Suprapubic skin (tissue), 4 donors: ENCODE measurements at places on chromosomes 3 and 15.

DNA sequence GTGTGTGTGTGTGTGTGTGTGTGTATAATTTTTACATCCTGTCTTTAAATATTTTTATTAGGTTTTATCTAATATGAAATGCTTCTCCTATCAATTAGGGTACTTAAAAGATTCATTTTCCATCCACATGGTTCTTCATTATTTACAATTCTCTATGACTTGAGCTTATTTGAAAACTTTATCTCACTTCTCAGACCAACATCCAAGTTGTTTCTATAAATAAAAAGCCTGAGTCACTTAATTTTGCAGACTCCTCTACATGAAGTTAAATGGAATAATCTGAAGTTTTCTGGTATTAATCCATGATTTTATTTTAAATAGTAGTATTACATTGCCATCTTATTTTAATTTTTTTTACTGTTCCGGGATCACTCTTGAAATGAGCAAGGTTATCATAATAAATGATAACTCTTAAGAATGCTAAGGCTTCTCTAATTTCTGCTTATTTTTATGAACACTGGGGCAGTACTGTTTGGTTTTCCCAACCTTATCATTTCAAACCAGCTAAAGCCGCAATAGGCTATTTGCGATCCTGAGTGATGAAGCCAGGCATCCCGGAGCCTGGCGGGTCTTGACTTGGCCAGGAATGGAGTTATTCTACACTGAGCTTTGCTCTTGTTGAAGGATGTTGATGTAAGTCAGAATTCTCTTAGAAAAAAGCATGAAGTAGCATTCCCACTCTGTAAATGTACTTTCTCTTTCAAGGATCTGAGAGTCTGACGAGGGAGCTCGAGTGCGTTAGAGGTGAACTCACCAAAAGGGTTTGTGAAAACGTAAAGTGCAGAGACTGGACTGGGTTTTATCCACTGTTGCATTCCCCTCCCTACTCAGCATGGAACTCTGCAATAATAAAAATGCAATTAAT, 220.2 kb upstream of the LRTM1 start:
- no peak for DNase-seq
- H3K27me3 ChIP-seq = peaks cover 19% of the 10 kb centered on the region
- peaks cover 4% of the 10 kb centered on the region for H3K4me1 ChIP-seq

DNA sequence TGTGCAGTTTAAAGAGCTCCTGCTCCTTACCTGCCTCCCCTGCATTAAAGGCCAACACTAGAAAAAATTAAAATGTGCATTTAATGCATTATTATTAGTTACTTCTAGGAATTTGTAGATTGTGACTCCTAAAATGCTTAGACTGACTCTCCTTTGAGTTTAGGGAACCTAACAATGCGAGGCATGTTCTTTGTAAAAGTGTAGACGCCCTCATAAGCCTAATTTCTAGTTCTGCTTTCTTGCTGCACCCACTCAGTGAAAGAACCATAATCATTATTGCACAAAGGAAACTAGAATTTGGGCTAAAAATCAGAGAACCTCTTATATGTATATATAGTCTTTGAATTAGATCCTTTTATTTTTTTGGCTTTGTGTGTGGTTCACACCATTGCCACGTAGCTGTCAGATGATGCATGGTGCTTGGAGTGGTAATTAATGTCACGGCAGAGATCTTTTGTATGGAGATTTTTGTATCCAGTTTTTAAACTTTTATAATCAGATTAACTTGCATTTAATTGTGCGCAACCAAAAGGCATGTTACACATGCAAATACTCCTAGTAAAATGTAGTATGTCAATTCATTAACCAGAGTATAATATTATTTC, 710 bp downstream of the ABHD10 start:
- peaks cover 24% of the 10 kb centered on the region for H3K4me1 ChIP-seq
- no peaks in the 10 kb centered on the region for H3K36me3 ChIP-seq
- H3K27me3 ChIP-seq = no peaks in the 10 kb centered on the region
- DNase-seq = no peak
- H3K4me3 ChIP-seq = peak overlapping the region; percentile 87

- H3K27ac ChIP-seq = no peak overlapping the region
- no peaks in the 10 kb centered on the region for H3K27me3 ChIP-seq
- no peak for DNase-seq
- peaks cover 4% of the 10 kb centered on the region for H3K4me1 ChIP-seq
- peaks cover 4% of the 10 kb centered on the region for H3K36me3 ChIP-seq
Observed at GRCh38 chr3:188505151-188505550, 351.2 kb downstream of the LPP start.

DNA sequence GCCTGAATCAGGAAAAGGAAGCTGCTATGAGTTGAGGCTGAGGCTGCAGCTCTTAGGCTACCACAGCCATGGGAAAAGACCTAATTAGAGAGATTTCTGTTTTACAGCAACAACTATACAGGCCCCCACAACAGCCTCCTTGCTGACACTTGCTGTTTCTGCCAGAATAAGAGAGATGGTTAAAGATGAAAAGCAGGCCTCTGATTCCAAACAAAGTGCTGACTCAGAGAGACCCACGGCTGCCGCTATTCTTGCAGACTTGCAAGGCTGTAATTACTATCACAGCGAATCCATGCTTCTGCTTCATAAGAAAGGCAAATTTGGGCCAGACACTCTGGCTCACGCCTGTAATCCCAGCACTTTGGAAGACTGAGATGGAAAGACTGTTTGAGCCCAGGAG, 41.8 kb downstream of the MCF2L2 start:
- H3K27me3 ChIP-seq = no peaks in the 10 kb centered on the region
- no peak overlapping the region for H3K4me3 ChIP-seq
- H3K4me1 ChIP-seq = no peaks in the 10 kb centered on the region
- no peak for DNase-seq

GRCh38 chr3:131491775-131492174, 11.0 kb downstream of the MRPL3 start:
- no peaks in the 10 kb centered on the region for H3K27me3 ChIP-seq
- no peak overlapping the region for H3K27ac ChIP-seq
- peaks cover 56% of the 10 kb centered on the region for H3K36me3 ChIP-seq
- H3K4me3 ChIP-seq = no peak overlapping the region

DNA sequence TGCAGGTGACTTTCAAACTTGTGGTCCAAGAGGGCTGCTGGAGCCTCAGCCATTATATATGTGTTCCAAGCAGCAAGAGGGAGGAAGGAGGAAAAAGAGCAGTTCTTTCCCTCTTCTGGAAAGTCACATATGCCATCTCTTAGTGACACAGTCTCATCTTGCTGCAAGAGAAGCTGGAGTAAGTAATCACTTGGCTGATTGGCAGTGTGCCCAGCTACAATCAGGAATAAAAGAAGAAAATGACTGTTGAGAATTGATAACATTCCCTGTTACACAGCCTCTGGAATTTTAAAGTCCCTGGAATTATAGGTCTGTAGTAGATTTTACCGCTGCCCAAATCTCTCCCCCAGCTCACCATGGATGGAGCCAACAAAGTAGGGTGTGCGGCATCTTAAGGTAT, 31.4 kb upstream of the LYZL4 start:
- H3K27me3 ChIP-seq = no peaks in the 10 kb centered on the region
- H3K4me3 ChIP-seq = no peak overlapping the region
- H3K4me1 ChIP-seq = peaks cover 3% of the 10 kb centered on the region
- no peaks in the 10 kb centered on the region for H3K36me3 ChIP-seq

- DNase-seq = no peak
- H3K4me1 ChIP-seq = peaks cover 6% of the 10 kb centered on the region
- H3K27ac ChIP-seq = no peak overlapping the region
- no peaks in the 10 kb centered on the region for H3K36me3 ChIP-seq
- H3K27me3 ChIP-seq = no peaks in the 10 kb centered on the region
Observed at GRCh38 chr3:22496641-22497040, 706.5 kb upstream of the UBE2E2 start.

DNA sequence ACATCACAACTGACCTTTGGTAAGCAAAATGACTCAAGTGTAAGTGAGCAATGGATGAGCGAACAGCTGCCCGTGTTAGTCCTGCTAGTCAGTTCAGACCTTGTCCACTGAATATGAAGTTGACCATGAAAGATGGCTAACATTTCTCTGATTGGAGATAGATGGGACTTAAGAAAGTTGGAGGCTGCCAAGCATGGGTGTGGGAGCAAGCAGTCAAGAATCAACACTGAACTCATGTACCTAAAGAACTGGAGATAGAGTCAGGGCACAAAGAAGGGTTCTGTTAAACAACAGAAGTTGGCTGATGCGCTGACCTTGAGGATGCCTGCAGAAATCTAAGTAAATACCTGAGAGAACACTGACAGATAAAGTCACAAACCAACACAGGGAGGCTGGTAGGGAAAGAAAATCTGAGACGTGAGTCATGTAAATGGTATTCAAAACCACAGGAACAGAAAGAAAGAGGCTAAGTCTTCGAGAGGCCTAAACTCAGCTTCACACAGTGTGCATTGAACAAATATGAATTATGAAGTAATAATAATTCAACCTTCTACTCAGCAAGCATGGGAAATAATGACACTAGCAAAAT, 30.7 kb upstream of the ANPEP start:
- peaks cover 11% of the 10 kb centered on the region for H3K36me3 ChIP-seq
- DNase-seq = no peak
- H3K4me1 ChIP-seq = peaks cover 19% of the 10 kb centered on the region
- peak overlapping the region; percentile 34 for H3K27ac ChIP-seq
- H3K4me3 ChIP-seq = no peak overlapping the region

DNA sequence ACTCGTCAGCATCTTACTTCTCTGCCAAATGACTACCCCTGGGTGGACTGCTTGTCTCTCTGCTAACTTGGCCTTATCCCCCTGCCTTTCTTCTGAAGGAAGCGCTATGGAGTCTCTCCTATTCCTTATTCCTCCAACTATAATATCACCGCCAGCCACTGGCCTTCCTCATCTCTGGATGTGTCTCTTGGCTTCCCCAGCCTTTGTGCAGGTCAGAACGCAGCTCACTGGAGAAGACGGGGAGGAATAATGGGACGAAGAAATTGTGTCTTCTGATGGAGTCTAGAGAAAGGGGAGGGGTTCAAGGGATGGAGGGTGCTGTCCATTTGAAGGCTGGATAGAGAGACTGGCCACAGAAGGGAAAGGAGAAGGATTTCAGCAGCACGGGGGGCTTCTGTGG, 16.9 kb downstream of the ITGA11 start:
- H3K36me3 ChIP-seq = no peaks in the 10 kb centered on the region
- no peak overlapping the region for H3K27ac ChIP-seq
- H3K27me3 ChIP-seq = no peaks in the 10 kb centered on the region
- no peak for DNase-seq

- H3K27me3 ChIP-seq = no peaks in the 10 kb centered on the region
- DNase-seq = no peak
- peaks cover 9% of the 10 kb centered on the region for H3K4me1 ChIP-seq
- no peak overlapping the region for H3K27ac ChIP-seq
- no peaks in the 10 kb centered on the region for H3K36me3 ChIP-seq
- H3K4me3 ChIP-seq = no peak overlapping the region
Observed at GRCh38 chr3:136559896-136560295, 192.3 kb downstream of the STAG1 start.

DNA sequence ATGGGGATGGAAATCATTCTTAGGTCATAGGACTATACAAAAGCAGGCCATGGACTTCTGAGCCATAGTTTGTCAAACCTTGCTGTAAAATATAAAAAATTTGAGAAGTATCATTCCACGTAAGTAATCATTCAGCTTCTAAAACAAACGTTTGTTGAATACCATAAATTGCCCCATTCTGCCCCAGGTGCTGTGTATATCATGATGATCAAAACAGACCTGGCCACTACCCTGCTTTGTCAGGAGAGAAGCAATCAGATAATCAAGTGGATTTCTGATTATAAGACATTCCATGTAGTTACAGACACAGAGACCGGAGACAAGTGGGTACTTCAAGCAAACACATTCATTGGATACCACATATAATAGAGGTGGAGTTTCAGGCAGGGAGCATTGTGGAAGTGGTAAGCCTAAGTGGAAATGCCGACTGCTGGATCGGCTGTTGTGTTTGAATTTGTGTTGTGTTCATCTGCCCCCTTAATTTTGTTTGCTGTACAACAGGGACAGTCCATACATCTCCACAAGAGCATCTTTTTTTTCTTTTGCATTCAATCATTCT, 61.7 kb downstream of the TGFBR2 start:
- H3K4me1 ChIP-seq = peaks cover 30% of the 10 kb centered on the region
- no peak for DNase-seq
- H3K36me3 ChIP-seq = peaks cover 22% of the 10 kb centered on the region

- H3K36me3 ChIP-seq = no peaks in the 10 kb centered on the region
- no peak overlapping the region for H3K27ac ChIP-seq
- DNase-seq = no peak
- H3K4me1 ChIP-seq = no peaks in the 10 kb centered on the region
- no peaks in the 10 kb centered on the region for H3K27me3 ChIP-seq
- no peak overlapping the region for H3K4me3 ChIP-seq
Observed at GRCh38 chr3:150300852-150301517, 107.1 kb upstream of the TSC22D2 start.

GRCh38 chr3:126270145-126270811, 86.9 kb downstream of the KLF15 start:
- H3K27ac ChIP-seq = peak overlapping the region; percentile 32
- DNase-seq = no peak
- no peaks in the 10 kb centered on the region for H3K36me3 ChIP-seq
- peaks cover 18% of the 10 kb centered on the region for H3K27me3 ChIP-seq
- H3K4me1 ChIP-seq = peaks cover 30% of the 10 kb centered on the region

DNA sequence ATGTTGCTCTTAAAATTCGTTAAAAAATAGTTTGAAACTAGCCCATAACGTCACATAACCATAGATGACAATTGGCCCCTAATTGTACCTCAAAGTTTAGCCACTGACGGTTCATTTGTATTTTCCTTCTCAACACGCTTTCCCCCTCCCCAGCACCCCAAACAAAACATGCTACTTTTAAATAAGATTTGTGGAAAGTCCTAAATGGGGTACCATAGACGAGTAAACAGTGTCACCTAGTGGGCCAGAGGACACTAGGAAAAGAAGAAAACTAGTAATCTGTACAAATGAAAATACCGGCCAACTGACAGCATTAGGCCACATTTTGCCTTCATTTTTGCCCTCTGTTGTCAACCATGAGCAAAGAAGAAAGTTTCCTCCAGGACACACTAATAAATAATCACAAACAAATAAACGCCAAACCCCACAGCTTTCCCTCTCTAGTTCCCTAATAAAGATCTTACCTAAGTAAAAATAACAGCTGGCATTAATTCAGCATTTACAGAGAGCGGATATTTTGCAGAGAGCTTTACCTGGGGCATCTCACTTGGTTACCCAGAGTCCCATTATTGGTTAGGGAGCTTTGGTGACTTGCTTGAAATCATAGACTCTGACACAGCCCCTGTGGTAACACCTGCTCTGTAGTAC, 175.1 kb upstream of the ATP11B start:
- no peak overlapping the region for H3K4me3 ChIP-seq
- H3K4me1 ChIP-seq = no peaks in the 10 kb centered on the region
- H3K27me3 ChIP-seq = no peaks in the 10 kb centered on the region
- no peak for DNase-seq
- no peaks in the 10 kb centered on the region for H3K36me3 ChIP-seq

DNA sequence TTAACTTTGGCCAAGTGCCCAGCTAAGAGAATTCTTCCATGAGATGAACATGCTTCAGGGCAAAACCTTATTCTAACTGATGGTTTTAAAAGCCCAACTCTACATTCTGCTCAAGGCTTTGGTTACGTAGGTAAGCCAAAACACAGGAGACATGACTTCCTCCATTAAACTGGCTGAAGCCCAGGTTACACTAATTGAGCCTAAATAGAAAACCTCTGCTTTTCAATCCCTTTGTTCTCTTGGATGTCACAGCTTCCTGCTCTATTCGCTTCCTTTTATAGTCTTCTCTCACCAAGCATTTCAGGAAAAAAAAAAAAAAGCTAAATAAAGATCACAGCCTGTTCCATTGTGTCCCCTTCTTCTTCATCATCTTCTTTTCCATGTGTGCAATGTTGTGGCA, 420.4 kb downstream of the TIGIT start:
- no peak overlapping the region for H3K4me3 ChIP-seq
- H3K27me3 ChIP-seq = no peaks in the 10 kb centered on the region
- H3K4me1 ChIP-seq = peaks cover 5% of the 10 kb centered on the region
- H3K27ac ChIP-seq = no peak overlapping the region
- no peaks in the 10 kb centered on the region for H3K36me3 ChIP-seq

GRCh38 chr3:31620656-31621055, 87.9 kb downstream of the STT3B start:
- no peak for DNase-seq
- H3K27me3 ChIP-seq = no peaks in the 10 kb centered on the region
